ENCODE measurements at places on chromosomes 1 and 21.

DNA sequence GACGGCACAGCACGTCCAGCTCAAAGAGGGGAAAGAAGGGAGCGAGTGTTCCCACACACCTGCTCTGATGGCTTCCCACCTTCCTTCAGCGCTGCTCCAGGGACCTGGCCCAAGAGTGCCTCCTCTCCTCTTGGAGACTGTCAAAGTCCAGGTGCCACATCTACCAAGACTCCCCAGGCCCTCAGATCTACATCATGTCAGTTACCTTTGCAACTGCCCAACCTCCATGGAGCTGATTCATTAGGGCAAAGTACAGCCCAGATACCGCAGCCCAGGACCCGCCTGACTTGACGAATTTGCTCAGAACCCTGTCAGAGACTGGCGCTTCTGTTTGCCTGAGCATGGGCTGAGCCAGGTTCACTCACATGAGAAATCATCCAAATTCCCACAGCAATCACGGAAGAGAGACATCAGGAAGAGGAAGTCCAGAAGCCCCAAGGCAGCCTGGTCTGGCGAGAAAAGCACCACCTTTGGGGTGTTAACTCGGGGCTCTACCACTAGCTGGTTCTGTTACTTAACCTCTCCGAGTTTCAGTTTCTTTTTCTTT lies at the start of gene SEC16B:
TSS of gene SEC16B (minus strand) at position 234 of the 547 bp plus-strand sequence. CDS start 2,077 bp downstream, outside the sequence.
- DNase-seq = no peak

DNA sequence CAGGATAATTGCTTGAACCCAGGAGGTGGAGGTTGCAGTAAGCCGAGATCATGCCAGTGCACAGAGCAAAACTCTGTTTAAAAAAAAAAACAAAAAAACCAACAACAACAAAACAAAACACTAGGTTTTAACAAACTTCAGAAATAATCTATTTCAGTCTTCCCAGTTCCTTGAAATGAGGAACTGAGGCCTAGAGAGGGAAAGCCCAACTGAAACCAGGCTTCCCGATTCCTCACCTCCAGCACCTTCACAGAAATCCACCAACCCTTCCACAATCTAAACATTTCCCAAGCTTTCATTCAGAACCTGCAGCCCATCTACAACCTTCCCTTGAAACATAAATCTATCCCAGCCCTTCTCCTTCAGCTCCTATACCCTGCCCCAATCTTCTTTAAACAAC lies 612 bp upstream of the CD52 start:
- peak; percentile 74 for DNase-seq

DNA sequence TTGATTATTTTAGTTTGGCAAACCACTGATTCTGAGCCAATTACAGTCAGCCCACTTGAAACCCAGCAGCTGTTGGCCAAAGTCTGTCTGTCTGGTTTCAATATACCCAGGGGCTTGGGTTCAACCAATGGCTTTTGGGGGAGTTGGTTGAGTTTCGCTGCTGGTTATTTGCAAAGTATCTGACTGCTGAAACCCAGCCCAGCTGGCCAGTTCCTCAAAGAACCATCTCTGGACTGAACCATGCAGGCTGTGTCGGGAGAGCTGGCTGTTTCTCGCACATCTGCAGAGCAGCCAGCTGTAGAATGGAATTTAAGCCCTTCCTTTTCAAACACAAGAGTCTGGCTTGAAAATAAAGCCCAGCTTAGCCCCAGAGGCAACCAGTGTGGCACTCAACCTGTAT lies 66.0 kb upstream of the PAX7 start:
- DNase-seq = no peak

GRCh38 chr1:6690186-6690585 lies 11.4 kb downstream of the DNAJC11 start:
- no peak for DNase-seq

DNA sequence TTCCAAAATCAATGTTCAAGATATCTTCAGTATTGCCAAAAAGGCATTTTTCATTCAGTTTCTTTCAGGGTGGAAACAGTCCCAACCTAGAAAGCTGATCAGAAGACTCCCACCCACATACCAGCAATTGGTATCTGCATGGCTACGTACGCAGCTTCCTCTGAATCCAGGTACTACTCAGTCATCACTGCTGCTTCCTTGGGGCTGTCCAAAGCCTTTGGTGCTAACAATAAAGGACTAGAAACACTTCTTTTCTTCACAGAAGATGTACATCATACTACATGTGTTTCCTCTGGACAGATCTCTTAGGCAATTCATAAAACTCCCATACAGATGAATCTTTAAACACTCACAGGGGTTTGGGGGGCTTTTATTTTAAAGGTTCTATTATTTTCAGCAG lies 29.8 kb downstream of the VPS26C start:
- DNase-seq = no peak

- DNase-seq = no peak
These were observed 114.6 kb upstream of the ATP1B1 start for GRCh38 chr1:168991667-168992475.

DNA sequence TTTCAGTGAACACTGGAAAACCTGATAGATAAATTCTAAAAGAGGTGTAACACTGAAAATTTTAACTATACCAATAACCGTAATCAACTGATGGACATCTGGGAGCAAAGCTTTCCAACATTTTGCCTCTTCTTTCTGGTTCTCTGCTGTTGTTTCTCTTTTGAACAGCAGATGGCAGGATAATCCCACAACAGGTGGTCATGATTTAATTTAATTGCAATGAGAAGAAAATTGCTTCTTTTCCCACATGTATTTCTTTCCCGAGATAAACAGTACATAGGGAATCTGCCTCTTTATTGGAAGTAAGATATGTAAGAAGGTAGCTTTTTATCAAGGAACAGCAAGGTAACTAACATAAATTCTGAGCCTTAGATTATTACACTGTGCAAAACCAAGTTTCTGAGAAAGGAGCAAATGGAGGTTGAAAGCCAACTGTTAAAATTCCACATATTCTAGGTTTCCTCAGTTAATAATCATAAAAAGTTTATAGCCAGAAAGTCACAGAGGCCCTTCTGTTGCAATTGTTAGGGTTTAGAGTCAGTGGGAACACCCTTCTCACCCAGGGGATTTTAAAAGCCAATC lies 72.9 kb downstream of the RPS6KA1 start:
- peak; percentile 60 for DNase-seq

GRCh38 chr1:156860628-156861423 lies at the start of gene NTRK1:
TSS of gene NTRK1 (plus strand) at chr1:156860865. CDS start at chr1:156860935, 70 bp downstream.
- DNase-seq = no peak

DNA sequence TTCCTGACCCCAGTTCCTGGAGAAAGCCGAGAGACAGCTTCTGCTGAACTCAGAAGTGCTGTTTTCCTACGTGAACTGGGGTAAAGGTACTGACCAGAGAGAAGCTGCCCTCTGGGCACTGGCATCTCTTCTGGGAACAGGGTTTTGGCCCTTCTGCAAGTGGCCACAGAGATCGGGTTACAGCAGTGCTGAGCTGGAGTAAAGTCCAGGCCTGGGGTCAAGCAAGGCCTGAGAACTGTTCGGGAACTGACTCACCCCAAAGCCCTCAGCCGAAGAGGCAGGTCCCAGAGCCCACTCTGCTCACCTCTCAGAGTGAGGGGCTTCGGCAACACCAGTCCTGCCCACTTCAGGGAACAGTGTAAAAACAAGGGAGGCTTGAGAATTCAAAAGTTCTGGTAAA lies 177.2 kb upstream of the RUNX1 start:
- no peak for DNase-seq

DNA sequence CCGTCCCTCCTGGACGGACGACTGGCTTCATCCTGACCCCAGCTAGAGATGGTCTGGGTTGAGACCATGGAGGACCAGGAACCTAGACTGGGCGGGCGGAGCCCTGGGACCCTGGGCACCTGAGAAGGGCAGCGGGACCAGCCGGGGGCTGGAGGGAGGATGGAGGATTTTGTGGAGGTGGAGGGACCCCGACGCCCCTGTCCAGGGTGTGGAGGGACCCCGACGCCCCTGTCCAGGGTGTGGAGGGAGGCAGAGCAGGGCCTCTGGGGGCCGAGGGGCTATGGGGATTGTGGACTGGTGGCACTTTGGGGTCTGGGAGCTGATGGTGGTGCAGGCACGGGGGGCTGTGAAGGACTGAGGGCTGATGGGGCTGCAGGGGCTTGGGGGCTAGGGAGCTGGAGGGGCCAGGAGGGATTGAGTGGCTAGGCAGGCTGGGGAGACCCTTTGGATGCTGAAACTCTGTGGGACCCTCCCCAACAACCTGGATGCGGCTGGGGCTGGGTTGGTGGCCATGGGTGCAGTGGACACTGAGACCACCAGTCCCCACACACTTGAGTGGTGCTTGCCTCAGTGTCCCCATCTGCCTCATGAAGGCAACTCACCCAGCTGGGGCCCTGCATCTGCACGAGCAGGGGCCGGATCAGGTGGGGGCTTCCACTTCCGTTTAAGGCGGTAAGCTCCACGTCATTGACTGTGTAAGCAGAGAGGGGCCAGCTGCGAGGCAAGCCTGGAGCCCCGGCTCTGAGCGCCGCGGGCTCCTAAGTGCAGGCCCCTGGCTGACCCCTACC lies 7.4 kb downstream of the GJC2 start:
- no peak for DNase-seq

DNA sequence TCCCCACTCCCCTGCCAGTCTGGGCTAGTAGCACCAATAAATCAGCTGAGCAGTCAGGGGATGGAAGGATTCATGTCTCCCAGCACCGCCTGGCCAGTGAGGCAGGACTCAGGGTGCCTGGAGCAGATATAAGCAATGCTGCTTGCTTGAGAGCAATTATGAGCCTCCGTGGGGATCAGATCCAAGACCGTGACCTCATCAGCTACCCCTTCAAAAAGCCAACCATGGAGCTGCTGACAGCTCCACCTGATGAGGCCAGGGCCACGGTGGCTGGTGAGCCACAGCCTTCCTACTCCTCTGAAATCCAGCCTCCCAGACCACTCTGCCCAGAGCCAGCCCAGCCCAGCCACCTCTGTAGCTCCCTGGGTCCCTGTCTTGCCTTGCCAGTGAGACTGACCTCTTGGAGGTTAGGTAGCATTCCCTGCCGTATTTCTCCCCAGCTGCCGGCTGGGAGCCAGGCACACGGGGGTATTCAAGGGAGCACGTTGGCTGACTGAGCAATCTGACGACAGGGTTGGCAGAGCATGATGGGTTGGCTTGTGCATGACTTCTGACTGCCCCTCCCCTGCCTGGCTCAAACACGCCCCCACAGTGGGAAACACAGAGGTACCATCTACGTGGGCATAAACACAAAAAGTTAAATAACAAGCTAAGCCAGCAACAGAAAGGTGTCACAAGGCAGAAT lies 28.4 kb downstream of the SYT2 start:
- no peak for DNase-seq

DNA sequence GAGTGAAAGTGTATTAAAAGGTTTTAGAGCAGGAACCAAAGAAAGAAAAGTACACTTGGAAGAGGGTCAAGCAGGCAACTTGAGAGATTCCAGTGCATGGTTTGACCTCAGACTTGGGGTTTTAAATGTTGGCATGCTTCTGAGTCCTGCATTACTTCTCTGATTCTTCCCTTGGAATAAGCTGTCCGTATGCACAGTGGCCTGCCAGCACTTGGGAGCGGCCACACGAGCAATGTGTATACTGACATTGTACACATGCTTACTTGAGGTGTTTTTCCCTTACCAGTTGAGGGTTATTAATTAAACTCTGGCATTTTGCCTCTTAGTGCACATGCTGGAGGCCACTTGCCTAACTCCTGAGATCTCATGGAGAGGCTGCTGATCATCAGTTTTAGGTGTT lies 786.6 kb upstream of the RGS18 start:
- DNase-seq = no peak

GRCh38 chr1:205585169-205585834 lies 46.5 kb downstream of the ELK4 start:
- DNase-seq = no peak

GRCh38 chr1:241592273-241592958 lies 47.8 kb downstream of the CHML start:
- DNase-seq = peak; percentile 71

DNA sequence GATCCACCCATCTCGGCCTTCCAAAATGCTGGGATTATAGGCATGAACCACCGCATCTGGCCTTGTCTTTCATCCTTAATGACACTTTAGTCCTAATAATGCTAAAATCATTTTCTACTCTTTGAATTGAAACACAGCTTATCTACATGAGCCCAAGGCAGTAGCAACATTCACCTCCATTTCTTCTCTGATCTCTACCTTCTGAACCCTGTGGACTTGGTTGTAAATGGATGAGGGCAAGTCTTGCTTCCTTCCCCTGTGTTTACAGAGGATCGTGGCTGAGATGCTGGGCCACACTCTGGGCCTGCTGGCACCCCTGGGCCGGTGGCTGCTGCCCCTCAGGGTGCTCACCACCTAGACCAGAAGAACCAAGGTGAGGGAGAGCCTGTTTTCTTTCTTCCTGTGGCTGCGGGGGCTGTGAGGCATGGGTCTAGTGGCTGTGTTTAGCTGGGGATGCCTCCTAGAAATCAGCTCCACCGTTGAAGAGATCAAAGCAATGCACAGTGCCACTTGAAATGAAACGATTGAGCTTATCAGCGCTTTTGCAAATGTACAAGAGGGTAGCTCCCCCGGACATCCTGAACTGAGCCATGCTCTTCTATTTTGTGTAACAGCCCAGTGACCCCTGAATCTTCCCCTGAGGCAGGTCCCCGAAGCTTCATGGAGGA lies 32.2 kb upstream of the LGALS8 start:
- DNase-seq = no peak

DNA sequence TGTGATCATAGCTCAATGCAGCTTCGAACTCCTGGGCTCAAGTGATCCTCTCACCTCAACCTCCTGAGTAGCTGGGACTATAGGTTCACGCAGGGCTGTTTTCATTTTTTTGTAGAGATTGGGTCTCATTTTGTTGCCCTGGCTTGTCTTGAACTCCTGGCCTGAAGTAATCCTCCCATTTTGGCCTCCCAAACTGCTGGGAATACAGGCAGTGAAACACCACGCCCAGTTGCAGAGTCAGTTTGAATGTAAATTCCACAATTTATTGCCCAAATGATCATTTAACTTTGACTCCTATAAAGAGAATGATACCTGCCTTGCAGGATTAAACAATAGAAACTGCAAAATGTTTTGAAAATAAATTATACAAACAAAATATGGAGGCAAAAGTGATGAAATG lies 10.7 kb downstream of the GOLPH3L start:
- DNase-seq = no peak

DNA sequence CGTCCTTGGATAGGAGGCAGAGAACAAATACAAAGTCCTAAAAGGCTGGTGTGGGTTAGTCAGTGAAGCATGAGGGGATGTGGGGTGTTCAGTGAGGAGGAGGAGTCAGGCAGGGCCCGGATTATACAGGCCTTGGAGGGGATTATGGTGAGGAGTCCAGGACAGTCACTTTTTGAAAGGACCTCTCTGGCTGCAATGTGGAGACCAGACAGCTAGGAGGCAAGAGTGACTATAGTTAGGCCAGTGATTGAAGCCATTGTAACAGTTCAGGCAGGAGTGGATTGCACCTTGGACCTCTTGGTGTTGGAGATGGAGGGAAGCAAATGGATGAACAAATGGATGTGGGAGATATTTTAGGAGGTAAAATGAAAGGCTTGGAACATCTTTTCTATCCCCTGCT lies 115.8 kb downstream of the C1orf94 start:
- no peak for DNase-seq

GRCh38 chr1:192592981-192593708 lies 17.6 kb downstream of the RGS1 start:
- DNase-seq = no peak

GRCh38 chr1:84722794-84723193 lies 32.5 kb upstream of the SSX2IP start:
- no peak for DNase-seq
